RPMI8226 (cell line): ENCODE measurements at places on chromosomes 5 and 9.

DNA sequence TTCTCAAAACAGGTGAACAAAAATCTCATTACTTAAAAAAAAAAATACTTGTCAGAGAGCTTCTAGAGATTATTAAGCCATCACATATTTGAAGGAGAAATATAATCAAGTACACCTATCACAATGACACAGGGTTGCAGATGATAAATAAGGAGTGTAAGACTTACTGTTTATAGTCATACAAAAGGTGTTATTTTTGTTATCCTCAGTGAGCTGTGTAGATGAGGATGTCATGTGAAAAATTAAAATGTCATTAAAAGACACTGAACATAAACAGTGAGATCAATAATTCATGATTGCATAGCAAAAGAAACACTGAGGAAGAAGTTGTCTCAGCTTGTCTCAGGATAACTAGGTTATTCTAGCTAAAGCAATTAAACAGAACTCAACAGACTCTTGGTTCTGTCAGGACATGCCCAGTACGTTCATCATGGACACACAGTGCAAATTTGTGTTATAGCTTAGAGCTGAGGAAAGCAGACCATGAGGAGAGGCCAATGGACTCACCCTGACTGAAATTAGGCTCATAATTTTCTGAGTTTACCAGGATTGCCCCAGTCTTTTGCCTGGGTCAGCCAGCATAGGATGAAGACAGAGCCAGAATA, 1162.6 kb upstream of the C9orf72 start:
- DNase-seq, result no peak

DNA sequence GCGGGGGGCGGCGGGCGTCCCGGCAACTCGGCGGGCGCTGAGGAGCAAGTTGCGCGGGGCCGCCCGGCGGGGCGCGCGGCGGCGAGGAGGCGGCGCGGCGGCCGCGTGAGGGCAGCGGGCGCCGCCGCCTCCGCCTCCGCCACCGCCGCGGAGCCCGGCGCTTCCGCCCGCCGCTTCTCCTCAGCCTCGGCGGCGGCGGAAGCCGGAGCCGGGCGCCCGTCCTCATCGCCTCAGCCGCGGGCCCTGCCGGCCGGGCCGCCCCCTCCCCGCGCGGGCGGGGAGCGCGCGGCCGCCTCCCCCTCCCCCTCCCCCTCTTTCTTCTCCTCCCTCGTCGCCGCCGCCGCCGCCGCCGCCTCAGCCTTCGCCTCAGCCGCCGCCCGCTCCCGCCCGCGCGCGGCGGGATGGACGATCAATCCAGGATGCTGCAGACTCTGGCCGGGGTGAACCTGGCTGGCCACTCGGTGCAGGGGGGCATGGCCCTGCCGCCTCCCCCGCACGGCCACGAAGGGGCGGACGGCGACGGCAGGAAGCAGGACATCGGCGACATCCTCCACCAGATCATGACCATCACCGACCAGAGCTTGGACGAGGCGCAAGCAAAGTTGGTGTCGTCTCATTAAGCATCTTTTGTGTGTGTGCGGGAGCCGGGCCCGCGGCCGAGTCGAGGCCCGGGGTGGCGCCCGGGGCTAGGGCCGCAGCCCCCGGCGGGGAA, at the start of gene PBX3:
PBX3 (plus strand) TSS at position 321 of the 712 bp plus-strand sequence.
- peak; percentile 65 for DNase-seq

- DNase-seq, result no peak
Observed at GRCh38 chr5:164302533-164303235, 797.3 kb downstream of the MAT2B start.

GRCh38 chr9:127568618-127568970, 43.5 kb upstream of the STXBP1 start:
- no peak for DNase-seq

DNA sequence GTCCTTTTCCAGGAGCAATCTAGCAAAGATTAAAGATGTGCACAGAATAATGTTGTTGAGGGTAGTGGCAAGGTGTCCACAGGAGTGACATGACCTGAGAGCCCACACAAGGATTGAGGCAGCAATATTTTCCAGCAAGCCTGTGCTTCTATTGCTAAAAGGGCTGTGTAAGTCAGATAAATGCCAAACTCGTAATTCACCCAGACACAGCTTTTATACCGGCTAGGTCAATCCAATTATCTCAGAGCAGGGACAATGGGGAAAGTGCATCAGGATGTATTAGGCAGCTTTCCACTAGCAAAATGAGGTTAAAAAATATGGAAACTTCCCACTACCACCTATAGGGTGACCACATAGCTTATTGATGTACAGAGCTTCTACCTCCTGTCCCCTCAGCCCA, 34.8 kb upstream of the RAB3C start:
- no peak for DNase-seq

DNA sequence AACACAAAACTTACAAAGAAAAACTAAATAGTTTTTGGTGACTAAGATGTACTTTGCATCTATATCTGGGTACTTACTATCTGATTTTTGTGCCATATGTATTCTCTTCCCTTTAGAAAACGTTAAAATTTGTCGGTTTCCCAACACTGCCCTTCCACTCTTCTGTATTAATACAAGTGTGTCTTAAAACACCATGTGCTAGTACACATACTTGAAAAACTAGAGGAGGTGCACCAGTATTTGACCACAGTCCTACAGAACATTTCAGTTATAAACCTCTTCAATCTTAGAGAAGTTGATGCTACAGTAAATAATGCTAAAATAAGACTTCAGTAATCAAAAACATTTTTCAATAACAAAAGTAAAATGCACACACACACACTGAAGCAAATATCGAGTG, 251.2 kb downstream of the EFNA5 start:
- DNase-seq, result no peak
